ENCODE measurements at places on chromosomes 3 and 15.

GRCh38 chr15:80489030-80489594 lies 84.9 kb downstream of the ARNT2 start:
- peak; percentile 92 for DNase-seq
- peaks cover 100% of the 10 kb centered on the region for H3K4me1 ChIP-seq
- peaks cover 2% of the 10 kb centered on the region for H3K27me3 ChIP-seq
- peak overlapping the region; percentile 87 for H3K27ac ChIP-seq
- peak overlapping the region; percentile 39 for H3K4me3 ChIP-seq

- H3K4me3 ChIP-seq: peak overlapping the region; percentile 57
- no peak overlapping the region for H3K27ac ChIP-seq
- DNase-seq: peak; percentile 61
These were observed 16.1 kb upstream of the LARP6 start for GRCh38 chr15:70870051-70870450.

DNA sequence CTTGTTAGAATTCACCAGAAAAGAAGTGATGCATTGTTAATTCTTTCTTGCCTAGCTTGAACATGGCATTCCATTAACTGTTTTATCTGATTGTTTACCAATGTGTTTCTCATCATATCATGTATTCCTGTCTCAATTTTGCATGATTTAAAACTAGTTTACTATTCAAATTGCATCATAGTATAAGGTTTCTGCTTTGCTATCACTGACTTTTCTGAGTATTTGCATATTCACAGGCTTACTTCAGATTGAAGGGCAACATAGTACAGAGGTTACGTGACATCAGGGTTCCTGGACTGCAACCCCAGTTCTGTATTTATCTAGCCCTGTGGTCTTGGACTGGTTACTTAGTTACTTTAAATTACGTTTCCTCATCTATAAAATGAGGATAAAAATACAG lies 561.8 kb downstream of the FGF12 start:
- H3K4me3 ChIP-seq: no peak overlapping the region
- no peaks in the 10 kb centered on the region for H3K27me3 ChIP-seq
- DNase-seq: no peak
- H3K36me3 ChIP-seq: peaks cover 4% of the 10 kb centered on the region

- no peak for DNase-seq
- no peaks in the 10 kb centered on the region for H3K4me1 ChIP-seq
- H3K4me3 ChIP-seq: peak overlapping the region; percentile 83
- peaks cover 16% of the 10 kb centered on the region for H3K27me3 ChIP-seq
- no peak overlapping the region for H3K27ac ChIP-seq
- no peaks in the 10 kb centered on the region for H3K36me3 ChIP-seq
These were observed 1.3 kb downstream of the NEIL1 start for GRCh38 chr15:75348034-75348561.

- H3K27ac ChIP-seq: no peak overlapping the region
- H3K27me3 ChIP-seq: peaks cover 17% of the 10 kb centered on the region
- no peak overlapping the region for H3K4me3 ChIP-seq
- H3K4me1 ChIP-seq: no peaks in the 10 kb centered on the region
These were observed 97.0 kb downstream of the HHLA2 start for GRCh38 chr3:108393128-108393900.

All from HFFc6 (cell line).